ENCODE measurements at places on chromosomes 5 and 9.

DNA sequence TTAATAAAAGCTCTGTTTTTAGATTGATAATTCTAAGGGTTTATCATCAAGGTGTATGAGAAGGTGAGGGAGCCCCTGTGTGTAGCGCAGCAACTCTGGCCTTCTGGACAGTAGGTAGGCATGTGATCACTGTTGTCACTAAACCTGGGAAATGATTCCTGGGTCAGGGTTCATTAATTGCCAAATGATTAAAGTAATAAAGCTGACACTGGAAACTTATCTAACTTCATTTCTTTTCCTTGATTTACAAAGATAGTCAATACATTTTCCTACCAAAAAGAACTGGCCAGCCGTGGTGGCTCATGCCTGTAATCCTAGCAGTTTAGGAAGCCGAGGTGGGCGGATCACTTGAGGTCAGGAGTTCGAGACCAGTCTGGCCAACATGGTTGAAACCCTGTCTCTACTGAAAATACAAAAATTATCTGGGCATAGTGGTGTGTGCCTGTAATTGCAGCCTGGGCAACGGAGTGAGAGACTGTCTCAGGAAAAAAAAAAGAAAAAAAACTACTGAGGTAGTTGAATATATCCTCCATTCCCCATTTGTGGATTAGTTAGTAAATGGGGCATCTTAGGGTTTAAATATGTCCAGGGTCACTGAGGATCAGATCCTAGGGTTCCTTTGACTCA, 2.4 kb downstream of the EHMT1 start:
- no peak for DNase-seq

- no peak for DNase-seq
Measured at GRCh38 chr5:97425511-97425910, 242.5 kb upstream of the RIOK2 start.

GRCh38 chr5:58598440-58598839, 15.6 kb downstream of the RAB3C start:
- DNase-seq: no peak

- no peak for DNase-seq
Measured at GRCh38 chr9:113548221-113549041, 84.9 kb downstream of the RGS3 start.

DNA sequence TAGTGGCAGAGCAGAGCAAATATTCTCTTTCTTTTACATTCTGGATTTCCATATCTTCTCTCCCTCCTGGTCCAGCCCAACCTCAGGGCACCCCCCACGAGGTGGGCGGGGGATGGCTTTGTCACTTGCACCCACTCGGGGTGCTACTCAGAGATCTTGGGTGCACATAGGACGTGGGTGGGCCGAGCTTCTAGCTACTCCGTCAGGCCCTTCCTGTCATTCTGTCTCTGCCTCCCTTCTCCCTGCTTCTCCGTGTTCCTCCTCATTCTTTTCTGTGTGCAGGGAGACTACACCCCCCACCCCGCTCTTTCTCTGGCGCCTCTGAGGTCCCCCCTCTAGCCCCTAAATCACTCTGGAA, 19.5 kb downstream of the PCDHGC5 start:
- no peak for DNase-seq

Data from T-helper 1 cell (primary cell).